ENCODE measurements at places on chromosomes 7 and 10.

- no peak for DNase-seq
Measured at GRCh38 chr10:47418321-47418720, 34.2 kb upstream of the ZNF488 start.

GRCh38 chr10:105743343-105744056, 1102.4 kb downstream of the SORCS3 start:
- DNase-seq, result no peak

DNA sequence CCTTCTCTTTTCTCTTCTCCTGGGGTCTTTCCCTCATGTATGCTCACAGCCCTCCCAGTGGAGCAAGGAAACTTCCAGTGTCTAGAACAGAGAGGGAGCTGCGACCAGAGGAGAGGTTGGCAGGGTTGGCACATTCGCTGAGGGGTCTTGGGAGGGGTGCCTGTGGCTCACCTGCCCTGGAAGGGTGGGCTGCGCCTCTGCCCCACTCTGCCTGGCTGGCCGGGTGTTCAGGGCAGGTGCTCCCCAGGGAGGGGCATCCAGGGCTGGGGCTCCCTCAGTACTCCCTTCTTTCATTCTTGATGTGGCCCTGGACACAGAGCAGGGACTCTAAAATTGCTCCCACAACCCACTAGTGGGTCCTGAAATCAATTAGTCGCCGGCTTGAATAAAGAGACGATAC, 16.9 kb downstream of the SHH start:
- DNase-seq, result no peak

DNA sequence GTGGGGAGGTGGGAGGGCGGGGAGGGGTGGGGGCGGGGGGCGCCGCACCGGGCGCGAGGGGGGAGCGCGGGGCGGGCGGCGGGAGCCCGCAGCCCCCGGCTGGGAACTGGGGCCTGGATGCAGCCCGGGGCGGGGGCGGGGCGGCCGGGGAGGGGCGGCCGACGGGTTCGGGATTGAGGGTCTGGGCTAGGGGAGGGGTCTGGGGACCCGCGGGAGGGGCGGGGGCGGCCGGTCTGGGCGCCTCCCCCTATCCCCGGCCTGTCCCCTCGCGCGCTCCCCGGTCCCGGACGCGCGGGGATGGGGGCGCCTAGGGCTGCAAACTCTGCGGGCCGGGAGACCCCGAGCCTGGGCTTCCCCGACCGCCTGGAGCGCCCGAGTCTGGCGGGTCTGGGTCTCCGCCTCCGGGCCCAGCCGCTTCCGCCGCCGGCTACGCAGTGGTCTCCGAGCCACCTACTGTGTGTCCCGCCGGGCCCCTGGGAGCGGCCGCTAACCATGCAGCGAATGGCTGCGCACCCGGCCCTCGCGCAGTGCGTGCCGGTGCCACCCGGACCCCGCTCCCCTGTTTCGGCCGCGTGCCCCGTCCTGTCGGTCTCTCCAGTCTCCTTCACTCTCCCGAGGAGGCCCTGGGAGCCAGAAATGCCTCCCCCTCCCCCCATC, 375 bp upstream of the FGF8 start:
- no peak for DNase-seq

GRCh38 chr7:75559355-75559975, 67.3 kb downstream of the SPDYE5 start:
- DNase-seq, result no peak

GRCh38 chr10:76150876-76151288, 719.5 kb downstream of the LRMDA start:
- DNase-seq, result no peak

DNA sequence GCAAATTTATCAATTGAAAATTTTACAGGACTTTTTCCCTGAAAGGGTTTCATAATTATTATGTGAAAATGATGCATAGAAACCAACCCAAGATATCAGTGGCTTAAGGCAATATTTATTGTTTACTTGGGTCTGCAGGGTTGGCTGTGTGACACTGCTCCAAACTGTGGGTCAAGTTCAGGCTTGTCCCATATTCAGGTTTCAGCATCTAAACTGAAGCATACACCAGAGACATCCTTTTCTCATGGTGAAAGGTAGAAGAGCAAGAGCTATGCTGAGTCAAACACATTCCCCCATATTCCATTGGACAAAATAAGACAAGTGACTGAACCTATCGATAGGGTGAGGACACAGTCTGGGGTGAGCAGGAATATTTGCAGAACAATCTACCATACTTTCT, 110.9 kb downstream of the MAPK8 start:
- DNase-seq, result no peak

- DNase-seq, result no peak
Measured at GRCh38 chr7:129855234-129855673, 97.5 kb downstream of the UBE2H start.

DNA sequence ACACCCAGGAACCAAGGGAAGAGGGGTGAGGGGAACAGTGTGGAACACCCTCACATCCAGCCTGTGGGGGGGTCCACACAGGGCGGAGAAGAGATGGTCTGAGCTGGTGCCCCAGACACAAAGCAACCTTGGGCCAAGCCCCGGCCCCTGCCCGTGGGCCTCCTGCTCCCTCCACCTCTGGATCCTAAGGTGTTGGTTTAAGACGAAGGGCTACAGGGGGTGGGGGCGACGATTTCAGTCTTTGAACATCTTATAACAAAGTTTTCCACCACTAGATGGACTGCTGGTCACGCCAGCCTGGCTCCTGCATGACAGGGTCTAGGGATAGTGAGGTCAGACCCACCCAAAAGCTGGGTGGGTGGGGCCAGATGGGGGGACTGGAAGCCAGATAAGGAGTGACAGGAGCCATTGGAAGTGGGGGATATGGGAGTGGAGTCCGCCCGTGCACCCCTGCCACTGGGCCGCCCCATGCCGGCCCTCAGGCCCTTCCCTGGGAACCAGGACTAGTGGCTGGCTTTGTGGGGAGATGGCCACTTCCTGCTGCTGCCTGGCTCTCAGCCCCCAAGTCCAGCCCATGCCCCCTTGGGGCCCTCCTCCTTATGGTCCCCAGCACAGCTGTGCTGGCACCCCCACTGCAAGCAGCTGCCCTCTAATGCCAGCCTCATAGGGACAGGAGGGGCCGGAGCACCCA, 98.4 kb downstream of the RGS10 start:
- no peak for DNase-seq

DNA sequence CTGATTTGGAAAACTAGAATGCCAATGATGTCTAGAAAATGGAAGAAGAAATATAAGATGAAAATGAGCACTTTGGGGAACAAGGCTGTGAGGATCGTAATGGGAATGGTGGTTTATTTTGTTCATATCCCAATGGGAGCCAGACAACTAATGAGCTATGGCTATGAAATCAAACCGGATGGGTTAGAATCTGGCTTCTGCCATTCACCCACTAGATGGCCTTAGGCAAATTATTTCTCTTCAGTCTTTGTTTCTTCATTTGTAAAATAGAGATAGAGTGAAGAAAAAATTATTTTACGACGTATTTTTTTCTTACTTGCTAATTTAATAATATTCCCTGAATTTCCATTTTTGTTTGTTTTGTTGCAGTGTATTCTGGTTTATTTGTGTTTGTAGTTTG, 572.1 kb upstream of the IGFBP3 start:
- no peak for DNase-seq

GRCh38 chr7:138276891-138277290, 183.2 kb upstream of the TRIM24 start:
- no peak for DNase-seq

GRCh38 chr10:131773370-131774343, 127.2 kb upstream of the PPP2R2D start:
- no peak for DNase-seq

GRCh38 chr7:96708872-96709271, 774 bp downstream of the SEM1 start:
- no peak for DNase-seq

DNA sequence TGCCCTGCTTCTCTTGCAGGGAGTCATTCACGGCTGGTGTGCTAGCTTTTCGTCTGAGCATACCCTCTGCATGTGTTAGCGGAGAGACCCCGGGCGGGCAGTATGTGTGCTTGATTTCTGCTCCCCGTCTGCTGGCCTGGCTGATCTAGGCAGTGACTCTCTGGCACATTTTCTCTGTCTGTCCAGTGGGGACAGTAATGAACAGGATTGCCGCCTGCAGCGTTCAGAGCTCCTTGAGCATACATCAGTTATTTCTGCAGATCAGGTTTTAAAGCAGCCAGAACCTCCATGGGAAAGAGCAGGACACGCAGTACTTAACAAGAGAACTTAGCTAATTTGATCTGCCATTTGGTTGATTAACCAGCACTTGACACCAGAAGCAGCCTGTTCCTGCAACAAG, 242.5 kb downstream of the CELF2 start:
- no peak for DNase-seq

DNA sequence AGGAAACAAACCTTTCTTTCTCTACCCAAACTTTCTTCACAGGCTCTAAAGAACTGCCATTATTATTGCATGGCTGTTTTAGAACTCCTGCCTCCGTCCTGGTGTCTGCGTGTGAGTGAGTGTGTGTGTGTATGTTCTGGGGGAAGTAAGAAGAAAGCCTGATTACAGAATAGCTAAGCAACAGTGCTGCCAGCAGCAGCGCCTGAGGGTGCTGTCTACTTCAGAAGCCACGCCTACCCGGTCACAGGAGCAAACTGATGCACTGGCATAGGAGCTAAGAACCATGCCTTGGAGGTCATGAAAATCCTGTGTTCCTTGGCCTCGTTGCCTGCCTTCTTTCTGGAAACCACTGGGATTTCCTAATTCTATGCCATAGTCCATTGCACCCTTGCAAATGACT, 25.2 kb downstream of the LIPK start:
- DNase-seq, result no peak

DNA sequence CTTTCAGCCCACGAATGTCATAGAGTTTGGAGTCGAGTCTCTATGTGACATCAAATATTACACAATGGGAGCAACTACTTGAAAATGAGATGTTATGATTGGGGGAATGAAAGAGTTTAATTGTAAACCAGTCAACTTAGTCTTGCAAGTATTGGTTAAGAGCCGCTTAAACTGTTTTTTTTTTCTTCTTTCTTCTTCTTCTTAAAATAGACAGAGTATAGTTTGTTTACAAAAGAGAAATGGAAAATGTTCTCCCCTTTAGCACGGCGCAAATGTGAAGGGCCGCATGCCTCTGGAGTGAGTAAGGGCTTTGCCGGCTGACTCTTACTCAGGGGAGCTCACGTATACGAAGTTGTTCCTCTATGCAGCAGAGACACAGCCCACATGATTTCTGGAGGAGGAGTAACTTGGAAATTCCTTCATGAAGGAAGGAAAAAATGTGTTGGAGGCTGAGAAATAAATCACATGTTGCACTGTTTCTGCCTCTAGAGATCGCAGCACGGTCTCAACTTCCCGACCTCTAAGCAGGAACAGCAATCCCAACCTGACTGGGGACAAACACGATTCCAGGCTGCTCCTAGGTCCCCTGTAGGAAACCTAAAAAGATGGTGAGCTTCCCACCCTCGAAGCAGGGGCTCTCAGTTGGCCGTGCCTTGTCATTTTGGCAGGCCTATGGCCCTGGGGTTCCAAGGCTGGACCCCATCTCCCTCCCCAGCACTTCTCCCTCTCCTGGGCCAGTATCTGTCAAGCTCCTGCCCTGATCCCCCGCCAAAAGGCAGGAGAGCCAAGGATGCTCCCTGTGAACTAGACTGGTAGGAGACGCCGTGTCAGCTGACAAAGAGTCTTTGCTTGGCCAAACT, 44.8 kb downstream of the MYOF start:
- no peak for DNase-seq

DNA sequence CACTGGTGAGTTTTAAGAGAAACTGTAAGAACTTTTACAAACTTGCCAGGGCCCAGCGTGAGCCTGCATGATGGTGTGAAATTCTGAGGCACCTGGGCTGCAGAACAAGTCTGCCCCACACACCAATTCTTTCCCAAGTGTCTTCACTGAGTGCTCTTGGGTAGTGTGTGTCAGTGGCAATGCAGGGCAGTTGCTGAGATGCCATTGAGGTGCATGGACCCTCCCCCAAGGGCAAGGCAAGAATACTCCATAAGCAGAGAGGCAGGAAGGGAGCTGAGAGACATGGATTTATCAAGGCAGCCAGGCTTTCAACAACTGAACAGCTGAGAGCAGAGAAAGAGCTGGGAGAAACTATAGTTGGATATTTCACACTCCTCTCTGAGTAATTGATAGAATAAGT, 801.2 kb downstream of the GRID1 start:
- no peak for DNase-seq

GRCh38 chr10:44950326-44951225, 9.0 kb upstream of the RASSF4 start:
- no peak for DNase-seq

- DNase-seq, result no peak
Measured at GRCh38 chr7:13111230-13111629, 423.8 kb downstream of the ARL4A start.
